ENCODE measurements at places on chromosomes 4 and X.

- DNase-seq, result no peak
Measured at GRCh38 chr4:124803641-124804040, 91.1 kb upstream of the ANKRD50 start.

DNA sequence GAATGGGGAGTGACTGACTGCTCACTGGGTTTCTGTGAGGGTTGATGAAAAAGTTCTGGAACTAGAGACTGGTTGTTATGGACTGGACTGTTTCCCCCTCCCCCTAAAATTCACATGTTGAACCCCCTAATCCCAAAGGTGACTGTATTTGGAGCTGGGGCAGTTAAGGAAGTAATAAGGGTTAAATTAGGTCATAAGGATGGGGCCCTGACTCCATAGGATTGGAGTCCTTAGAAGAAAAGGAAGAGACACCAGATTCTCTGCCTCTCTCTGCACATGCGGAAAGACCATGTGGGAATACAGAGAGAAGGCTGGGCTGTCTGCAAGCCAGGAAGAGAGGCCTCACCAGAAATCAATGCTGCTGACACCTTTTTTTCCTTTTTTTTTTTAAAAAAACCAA is 38.2 kb downstream of the ZBTB49 start:
- no peak for DNase-seq

- no peak for DNase-seq
Measured at GRCh38 chrX:53374222-53374820, 48.1 kb downstream of the SMC1A start.

DNA sequence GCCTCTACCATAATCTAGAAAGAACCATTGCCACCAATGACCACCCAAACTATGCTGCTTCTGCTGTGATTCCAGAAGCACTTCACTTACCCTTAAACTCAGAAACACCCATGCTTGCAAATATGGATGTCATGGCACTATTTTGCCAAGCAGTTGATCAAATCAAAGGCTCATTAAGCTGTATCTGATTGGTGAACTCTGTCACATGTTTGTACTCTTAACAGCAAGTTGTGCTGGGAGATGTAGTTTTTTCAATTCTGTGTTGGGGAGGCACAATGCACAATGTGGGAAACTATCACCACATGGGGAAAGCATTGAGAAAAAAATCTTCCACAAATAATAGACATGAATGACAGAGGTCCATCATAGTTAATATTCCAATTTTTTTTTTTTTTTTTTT is 19.2 kb upstream of the SPCS3 start:
- no peak for DNase-seq

Data from CD4-positive, alpha-beta T cell treated with Interleukin-10 for 1 hour (primary cell).